ENCODE measurements at places on chromosomes 1 and 21. TPM values are rescaled to one million over a fixed set of nuclear protein-coding genes. Genes with fewer than 3 reads are reported as not detected.

GRCh38 chr1:14552246-14552965, 46.1 kb upstream of the KAZN start:
- no peak for DNase-seq

- no peak for DNase-seq
Measured at GRCh38 chr1:16716691-16717335, 23.5 kb upstream of the RNU1-4 start.

- no peak for DNase-seq
Measured at GRCh38 chr1:37166005-37166404, 131.7 kb upstream of the GRIK3 start.

DNA sequence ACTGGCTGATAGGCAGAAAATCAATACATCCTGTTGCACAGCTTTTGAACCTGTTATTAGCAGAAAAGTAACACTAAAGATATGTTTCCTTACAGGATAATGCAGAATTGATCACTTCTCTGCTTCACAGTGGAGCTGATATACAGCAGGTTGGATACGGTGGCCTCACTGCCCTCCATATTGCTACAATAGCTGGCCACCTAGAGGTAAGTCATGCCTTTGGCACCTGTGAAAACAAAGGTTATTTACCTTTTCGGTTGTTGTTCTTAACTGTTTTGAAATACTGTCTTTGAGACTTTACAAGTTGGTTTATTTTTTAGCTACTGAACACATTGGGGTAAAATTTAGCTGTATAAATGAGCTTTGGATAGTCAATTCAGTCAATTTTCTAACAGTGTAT, 36.3 kb downstream of the TNNI3K start:
- DNase-seq: no peak

- no peak for DNase-seq
Measured at GRCh38 chr1:3141129-3141528, 72.1 kb downstream of the PRDM16 start.

DNA sequence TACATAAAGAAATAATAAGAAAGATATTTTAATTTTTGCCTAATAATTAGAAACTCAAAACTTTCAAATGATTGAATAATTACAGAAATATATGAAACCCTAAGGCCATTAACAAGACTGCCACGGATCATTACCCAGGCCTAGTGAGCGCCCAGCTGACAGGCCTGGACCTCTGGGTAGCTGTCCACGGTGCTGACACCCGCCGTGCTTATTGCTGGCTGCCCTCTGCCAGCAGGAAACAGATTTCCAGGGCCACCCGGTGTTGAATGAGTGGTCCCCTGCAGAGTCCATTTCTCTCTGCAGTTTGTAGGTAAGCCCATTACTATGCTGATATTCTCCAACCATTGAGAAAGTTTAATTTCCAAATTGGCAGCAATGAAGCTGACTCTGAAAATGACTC, 254.4 kb upstream of the GJB5 start:
- DNase-seq: no peak

- DNase-seq: no peak
Measured at GRCh38 chr1:14914351-14914988, 239.1 kb upstream of the TMEM51 start.

GRCh38 chr1:192513697-192514096, 61.9 kb upstream of the RGS1 start:
- no peak for DNase-seq

DNA sequence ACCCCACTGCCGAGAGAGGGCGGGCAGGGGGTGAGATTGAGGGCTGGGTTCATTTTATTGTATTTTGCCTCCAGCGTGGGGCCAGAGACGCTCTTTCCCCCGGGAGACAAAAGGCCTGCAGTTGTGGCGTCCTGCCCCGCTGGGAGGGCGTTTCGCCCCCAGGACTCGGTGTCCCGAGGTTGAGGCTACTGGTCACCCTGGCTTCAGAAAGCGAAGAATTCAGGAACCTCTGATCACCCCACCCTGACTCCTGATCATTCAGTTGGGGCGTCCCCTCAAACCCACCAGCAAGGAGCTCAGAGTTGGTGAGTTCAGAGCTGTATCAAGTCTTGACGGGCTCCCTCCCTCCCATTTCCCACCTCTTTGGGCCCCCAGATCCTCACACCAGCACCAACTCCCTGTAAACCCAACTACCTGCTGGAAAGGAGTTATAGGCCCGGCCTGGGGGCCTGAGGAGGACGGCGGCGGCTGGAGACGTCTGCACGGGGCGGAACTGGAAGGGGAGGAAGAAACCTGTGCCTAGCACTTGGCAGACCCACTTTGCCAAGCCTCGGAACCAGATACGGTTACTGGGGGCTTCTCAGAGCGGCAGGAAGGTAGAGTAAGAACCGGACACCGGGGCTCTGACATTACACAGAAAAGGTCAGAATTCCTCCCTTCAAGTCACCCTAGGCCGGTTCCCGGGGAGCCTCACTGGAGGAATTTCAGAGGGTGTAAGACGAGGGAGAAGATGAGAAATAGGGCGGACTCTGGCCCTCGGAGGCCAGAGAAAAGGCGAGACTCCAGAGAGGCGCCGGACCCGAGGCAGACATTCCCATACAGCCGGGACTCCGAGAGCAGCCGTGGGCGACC, 761 bp upstream of the PAX7 start:
- no peak for DNase-seq

DNA sequence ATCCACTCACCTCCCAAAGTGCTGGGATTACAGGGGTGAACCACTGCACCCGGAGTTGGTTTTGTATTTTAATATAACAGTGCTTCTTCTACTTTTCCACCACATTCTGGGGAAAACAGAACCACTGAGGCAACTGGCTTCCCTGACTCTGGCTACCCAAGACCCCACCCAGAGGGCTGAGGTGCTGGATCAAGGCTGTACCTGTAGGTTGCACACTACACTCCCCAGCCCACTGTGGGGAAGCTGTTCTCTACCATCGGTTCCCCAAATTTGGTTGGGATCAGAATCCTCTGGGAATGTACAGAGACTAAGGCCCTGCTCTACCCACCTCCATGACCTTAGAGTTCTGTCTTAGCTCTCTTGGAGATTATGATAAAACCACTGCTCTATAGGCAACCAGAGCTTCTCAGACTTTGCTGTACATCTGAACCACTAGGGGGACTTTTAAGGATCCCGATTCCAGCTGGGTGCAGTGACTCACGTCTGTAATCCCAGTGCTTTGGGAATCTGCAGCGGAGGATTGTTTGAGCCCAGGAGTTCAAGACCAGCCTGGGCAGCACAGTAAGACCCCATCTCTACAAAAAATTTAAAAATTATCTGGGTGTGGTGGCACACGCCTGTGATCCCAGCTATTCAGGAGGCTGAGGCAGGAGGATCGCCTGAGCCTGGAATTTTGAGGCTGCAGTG, 51.6 kb downstream of the GNG4 start:
- DNase-seq: peak; percentile 53

DNA sequence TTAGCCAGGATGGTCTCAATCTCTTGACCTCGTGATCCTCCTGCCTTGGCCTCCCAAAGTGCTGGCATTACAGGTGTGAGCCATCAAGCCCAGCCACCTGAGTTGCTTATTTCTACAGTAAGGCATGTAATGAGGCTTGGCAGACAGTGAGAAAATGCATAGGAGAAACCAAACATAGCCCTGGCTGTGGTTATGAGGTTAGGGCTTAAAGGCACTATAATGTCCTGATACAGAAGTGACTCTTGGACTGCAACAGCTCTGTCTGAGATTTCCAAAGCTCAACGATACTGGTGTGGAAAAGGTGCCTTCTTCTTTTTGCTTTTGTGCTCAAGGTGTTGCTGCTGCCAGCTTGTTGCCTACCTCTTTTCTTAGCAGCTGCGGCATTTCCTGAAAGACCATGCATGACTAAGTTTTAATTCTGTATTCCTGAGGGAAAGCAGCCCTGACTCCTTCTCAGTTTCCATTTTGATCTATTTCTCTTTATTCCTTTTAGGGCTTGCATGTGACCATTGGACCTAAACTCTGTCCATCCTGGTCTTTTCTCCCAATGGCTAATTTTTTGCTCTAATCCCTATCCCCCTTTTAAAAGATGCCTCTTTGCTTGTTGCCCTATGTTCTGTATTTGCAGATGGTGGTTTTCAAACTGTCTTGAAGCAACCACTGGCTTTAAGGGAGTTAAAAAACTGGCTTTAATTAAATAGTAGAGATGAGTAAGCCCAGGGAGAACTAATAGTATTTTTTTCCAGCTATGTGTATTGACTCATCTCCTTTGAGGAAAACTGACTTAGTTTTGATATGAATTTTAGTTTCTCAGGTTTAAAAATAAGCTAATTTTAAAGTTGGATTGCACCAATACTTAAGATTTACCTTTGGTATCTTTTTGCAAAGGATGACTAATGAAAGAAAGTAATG, 70.3 kb downstream of the KIF1B start:
- DNase-seq: no peak

GRCh38 chr1:57835620-57836019, 411.8 kb upstream of the DAB1 start:
- no peak for DNase-seq

GRCh38 chr1:193625255-193625654, 438.8 kb upstream of the B3GALT2 start:
- peak; percentile 28 for DNase-seq

GRCh38 chr1:184191181-184191621, 139.7 kb downstream of the TSEN15 start:
- no peak for DNase-seq

DNA sequence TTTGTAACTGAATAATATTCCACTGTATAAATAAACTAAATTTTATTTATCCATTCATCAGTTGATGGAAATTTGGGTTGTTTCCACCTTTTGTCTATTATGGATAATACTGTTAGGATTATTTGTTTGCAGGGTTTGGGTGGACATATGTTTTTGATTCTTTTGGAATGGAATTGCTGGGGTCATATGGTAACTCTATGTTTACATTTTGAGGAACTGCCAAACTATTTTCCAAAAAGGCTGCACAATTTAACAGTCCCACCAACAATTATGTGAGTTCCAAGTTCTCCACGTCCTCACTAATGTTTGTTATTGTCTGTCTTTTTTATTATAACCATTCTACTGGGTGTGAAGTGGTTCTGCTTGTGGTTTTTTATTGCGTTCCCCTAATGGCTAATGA, 4.3 kb upstream of the SERBP1 start:
- no peak for DNase-seq

DNA sequence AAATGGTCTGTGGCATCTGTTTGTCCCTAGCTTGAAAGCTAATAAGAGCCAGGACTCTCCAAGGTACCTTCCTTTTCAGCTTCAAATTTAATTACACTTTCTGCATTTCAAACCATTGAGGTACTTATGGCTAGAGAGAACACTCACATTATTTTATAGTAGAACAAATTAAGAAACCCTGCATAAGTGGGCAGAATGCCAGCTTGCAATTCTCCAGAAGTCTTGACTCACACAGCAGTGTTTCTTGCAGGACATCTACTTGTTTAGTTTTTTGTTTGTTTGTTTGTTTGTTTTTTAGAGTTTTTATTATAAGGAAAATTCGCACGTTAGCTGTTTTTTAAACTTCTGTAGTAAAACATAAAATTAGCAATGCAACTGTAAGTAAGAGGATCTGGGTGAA, 397.2 kb downstream of the NEGR1 start:
- DNase-seq: no peak

SPRR5 gene
- not detected for total RNA-seq

SH3BGRL3 gene
- 14.5 TPM for total RNA-seq

APOBEC4 gene
- total RNA-seq: not detected

AQP10 gene
- total RNA-seq: 0.13 TPM

PGLYRP4 gene
- total RNA-seq: 2.0 TPM

SLC19A2 gene
- total RNA-seq: 16.8 TPM

KCNE2 gene
- total RNA-seq: not detected

Data from bronchial epithelial cell (primary cell).